ENCODE measurements at places on chromosomes 6 and 20.

DNA sequence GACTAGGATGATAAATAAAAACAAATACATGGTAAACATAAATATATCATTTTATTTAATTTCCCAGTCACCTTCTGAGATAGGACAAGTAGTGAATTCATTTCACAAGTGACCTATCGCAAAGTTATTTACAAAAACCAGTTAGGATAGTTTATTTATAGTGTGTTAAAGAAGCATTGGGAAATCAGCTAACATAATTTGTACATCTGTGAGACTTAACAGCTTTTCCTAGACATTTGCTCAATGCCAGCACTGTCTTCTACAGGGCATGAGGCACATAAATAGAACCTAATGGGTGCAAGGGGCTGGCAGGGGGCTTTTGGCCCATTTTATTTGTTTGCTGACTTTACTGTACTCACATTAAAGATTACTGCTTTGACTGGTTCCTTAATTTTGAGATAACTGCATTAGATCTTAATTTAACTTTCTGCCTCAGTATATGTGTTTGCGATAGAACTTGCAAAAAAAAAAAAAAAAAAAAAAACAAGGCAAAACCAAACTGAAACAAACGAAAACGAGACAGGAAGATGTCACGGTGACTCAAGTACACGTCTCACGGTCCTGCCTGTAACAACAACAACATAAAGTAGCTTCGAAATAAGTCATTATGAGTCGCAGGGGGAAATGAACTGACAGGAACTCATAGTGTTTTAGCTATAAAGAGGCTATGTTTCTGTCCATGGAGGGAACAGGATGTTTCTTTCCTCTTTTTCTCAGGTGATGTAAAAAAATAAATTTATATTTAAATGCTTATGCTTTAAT, 133.7 kb upstream of the GMDS start:
- no peak for DNase-seq

- DNase-seq, result no peak
These were observed 12.5 kb downstream of the TNXB start for GRCh38 chr6:32096394-32097258.

DNA sequence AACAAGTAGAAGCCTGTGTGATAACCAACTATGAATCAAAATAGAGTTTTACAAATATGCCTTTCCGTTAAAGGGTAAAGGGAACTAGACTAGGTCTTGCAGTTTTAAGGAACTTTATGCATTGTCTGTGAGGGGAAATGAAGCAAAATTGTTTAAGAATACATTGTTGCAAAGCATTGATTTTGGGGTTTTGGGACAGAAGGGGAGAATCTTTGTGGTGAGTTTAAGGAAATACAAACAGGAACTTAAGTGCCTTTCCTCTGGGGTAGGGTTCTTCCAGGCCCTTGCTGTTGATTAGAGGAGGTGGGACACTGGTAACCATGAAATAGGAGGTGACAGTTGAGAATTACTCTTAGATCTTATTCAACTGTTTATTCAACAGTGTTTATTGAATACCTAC, 4.7 kb downstream of the MAPK14 start:
- DNase-seq, result no peak

DNA sequence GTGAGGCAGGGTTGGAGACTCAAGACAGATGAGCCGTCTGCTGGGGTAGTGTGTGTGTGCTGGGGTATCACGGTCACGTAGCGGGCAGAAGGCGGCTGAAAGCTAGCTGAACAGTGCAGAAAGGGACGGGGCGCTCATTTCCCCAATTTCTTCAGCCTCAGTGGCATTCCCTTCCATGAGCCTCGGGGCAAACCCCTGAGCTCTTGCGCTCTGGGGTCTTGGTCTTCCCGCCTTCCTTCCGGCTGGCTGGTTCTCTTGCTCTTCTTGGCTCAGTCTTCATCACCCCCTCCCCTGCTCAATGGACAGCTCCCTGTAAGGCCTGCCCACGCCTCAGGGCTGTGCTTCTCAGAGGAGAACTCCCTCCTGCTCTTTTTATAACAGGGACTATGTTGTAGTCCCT, 15.5 kb upstream of the TMEM181 start:
- DNase-seq, result no peak

- no peak for DNase-seq
These were observed 57.6 kb downstream of the ADGRG6 start for GRCh38 chr6:142359271-142359960.

DNA sequence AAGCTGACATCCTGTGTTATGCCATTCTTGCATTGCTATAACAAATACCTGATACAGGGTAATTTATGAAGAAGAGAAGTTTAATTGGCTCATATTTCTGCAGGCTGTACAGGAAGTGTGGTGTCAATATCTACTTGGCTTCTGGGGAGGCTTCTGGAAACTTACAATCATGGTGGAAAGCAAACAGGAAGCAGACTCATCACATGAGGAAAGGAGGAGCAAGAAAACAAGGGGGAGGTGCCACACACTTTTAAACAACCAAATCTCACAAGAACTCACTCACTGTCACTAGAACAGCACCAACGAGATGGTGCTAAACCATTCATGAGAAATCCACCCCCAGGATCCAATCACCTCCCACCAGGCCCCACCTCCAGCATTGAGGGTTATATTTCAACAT, 143.1 kb upstream of the GGTLC1 start:
- no peak for DNase-seq

GRCh38 chr20:62518911-62519310, 43.1 kb upstream of the GATA5 start:
- no peak for DNase-seq

- DNase-seq, result no peak
These were observed 3.1 kb upstream of the HINT3 start for GRCh38 chr6:125953502-125953875.

GRCh38 chr6:157640746-157641451, 182.1 kb upstream of the SNX9 start:
- peak; percentile 10 for DNase-seq

DNA sequence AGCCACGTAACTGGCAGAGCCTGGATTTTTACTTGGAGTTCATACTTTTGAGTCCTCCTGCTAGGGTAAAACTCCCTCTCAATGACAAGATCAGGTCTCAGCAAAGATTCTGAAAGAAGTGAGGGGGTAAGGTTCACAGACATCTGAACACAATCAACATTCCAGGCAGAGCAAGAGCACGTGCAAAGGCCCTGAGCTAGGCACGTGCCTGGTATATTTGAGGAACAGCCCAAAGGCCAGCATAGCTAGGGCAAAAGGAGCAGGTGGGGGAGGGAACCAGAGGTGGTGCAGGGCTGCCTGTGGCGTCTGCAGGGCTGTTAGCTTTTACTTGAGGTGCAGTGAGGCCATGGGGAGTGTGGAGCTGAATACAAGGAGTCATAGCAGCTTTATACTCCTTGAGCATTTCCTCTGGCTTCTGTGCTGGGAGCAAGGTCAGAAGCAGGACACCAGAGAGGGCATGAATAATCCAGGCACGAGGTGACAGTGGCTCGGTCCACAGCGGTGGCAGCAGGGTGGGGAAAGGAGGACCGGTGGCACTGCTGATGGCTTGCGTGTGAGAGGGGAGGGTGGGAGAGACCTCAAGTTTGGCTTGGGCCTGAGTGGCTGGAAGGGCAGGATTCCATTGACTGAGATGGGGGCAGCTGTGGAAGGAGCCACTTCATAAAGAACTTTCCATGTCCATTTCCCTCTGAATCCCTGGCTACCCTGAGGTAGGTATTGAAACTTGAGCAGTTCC, 57.0 kb downstream of the DLGAP4 start:
- no peak for DNase-seq

- no peak for DNase-seq
These were observed 93.8 kb downstream of the MLIP start for GRCh38 chr6:54204921-54205591.

GRCh38 chr20:36908603-36909002, 32.7 kb downstream of the TLDC2 start:
- DNase-seq, result no peak

DNA sequence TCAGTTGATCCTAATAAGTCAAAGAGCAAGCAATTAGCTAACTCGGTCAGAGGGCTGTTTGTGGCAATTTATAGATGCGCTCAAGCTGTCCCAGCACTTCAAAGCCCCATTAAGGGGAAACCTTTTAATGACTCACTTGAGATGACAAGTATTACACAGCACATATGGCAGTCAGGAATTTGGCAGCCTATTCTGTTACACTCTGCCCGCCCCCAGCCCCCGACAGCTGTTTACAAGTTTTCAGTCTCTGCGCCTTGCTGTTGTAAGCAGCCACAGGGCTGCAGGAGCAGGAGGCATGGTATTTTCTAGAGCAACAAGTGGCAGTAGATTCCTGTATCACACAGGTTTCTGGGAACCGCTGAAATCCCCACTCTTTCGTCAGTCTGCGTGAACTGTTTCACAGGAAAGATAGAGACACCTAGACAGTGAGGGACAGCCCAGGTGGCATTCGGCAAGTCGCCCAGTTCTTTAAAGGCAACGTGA, 263.0 kb downstream of the FOXC1 start:
- peak; percentile 67 for DNase-seq

DNA sequence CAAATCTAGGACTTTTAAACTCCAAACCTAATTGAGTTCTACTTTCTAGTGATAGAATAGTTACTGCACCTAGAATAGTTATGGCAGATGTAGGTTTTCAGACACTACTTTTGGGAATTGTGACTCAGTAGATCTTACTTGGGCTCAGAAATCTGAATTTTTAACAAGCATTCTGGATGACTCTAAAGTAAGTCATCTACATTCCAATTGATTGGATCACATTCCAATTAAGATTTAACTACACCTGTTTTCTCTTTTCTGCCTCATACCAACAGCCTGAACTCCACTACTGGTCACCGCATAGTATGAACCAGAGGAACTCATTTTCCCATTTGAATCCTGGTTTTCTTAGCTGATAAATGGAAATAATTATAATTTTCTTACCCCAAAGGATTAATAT, 49.5 kb upstream of the TFAP2D start:
- no peak for DNase-seq

DNA sequence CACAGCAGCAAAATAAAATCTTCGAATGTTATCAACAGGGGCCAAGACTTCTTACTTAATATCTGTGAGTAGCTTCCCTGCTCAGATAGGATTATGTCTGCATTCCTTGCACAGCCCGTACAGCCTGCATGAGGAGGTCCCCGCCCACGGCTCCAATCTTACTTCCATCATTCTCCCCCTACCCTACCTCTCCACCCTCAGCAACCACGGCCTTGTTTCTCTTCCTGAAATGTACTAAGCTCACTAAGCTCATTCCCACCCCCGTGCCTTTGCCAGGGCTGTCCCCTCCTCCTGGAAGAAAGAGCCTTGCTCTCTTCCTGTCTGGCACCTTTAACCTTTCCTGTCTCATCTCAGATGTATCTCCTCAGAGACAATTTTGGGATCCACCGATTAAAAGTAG, 120.4 kb downstream of the BCAS1 start:
- no peak for DNase-seq

- no peak for DNase-seq
These were observed 51.0 kb upstream of the IL20RA start for GRCh38 chr6:137095651-137096238.

DNA sequence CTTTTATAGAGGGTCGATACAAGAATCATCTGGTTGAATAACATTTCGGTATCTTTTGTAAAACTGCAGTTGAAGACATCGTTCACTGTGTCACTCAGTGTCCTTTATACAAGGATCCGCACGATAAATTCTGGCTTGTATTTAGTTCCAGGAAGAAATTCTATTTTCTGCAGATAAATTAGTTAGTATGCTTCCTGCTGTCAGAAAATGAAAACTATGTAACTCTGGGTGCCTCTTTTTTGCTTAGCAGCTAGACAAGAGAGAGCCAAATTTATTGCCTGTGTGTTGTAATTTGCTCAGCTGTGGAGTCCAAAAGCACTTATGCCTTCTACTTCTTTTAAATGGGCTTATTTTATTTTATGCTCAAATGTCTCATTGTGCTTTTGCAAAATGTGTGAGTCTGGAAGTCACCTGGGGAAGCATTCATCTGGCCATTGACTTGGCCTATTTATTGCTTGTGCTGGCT, 56.5 kb upstream of the KCNK16 start:
- no peak for DNase-seq

DNA sequence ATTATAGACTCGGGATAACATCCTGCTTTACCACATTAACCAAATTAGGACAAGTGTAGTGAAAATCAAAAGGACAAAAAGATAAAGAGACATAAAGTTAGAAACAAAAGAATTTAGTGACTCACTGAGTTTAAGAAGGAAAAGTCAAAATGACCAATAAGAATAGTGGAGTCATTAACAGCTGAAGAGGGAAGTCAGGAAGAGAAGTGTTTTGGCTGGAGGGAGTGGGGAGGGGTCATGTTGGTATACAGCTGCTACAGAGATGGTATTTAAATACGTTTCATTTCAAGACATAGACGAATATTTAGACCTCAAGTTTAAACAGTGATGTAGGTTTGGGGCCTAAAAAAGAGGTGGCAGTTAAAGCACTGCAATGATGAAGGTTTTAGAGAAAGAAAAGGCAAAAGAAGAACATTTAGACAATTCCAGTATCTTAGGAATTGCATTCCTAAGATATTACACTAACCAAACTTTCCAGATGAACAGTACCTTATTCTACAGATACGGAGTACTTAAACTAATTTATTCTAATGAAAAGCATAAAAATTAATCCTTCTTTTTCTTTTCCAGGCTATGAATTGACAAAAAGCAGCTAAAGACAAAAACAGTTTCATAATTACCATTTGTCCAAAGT, 10.6 kb downstream of the FKBP5 start:
- no peak for DNase-seq

DNA sequence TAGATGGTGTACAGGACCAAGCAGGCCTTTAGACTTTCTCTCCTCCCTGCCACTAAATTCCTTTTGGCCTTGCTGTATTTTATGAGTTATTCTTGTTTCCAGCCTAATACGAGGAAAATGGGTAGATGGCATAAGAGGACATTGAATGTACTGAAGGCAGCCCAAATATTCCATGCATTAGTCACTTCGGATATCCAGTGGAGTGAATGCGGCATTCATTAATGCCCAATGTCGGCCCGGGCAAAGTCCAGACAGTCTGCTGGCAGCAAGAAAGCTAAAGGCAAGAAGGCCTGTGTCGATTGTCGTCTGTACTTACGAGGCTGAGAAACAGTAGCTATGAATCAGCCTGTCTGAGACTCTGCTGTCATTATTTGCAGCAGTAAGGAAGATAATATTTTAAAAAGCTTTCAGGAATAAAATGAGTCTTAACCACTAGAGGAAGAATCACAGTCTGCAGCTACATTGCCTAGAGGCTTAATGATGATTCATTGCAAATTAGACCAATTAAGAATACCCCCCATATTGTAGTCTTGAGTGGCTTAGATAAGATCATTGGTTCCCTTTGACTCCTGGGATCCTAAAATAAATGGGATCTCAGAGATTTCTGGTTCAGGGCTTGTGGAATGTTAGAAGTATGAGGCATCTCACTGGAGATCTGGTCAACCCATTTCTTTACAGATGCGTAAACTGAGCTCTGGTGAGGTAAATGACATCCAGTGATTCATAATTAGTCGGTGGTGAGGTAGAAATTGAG, 534.1 kb upstream of the JAG1 start:
- DNase-seq, result no peak

GRCh38 chr6:111207141-111207858, 120.0 kb downstream of the SLC16A10 start:
- DNase-seq, result no peak
